ENCODE measurements at places on chromosomes 5 and 9.

GRCh38 chr9:32928912-32929311, 72.5 kb downstream of the APTX start:
- no peak for DNase-seq

GRCh38 chr5:29995154-29995553, 1198.3 kb upstream of the CDH6 start:
- DNase-seq = no peak

GRCh38 chr9:107735821-107736220, 246.3 kb upstream of the KLF4 start:
- DNase-seq = no peak

DNA sequence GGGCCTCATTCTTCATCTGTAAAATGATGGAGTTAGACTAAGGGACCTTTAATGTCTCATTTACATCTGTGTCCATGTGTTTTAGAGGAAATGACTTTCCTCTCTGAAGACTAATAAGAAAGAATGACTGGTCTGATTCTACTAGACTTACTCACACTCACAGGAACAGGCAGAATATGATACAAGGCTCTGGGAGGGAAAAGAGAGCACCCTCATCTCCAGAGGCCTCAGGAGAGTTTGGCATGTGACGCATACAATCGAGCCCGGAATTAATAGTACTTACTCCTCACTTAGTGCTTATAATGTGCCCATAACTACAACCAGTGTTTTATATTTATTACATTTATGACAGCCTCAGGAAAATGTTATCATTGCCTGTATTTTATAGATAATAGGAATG, 608.7 kb downstream of the KCTD16 start:
- no peak for DNase-seq

- DNase-seq = no peak
These were observed 222.8 kb upstream of the MSX2 start for GRCh38 chr5:174501461-174502069.

- DNase-seq = no peak
These were observed 30.8 kb downstream of the CD14 start for GRCh38 chr5:140602147-140602546.

GRCh38 chr5:73370640-73371583, 77.7 kb downstream of the FOXD1 start:
- no peak for DNase-seq

DNA sequence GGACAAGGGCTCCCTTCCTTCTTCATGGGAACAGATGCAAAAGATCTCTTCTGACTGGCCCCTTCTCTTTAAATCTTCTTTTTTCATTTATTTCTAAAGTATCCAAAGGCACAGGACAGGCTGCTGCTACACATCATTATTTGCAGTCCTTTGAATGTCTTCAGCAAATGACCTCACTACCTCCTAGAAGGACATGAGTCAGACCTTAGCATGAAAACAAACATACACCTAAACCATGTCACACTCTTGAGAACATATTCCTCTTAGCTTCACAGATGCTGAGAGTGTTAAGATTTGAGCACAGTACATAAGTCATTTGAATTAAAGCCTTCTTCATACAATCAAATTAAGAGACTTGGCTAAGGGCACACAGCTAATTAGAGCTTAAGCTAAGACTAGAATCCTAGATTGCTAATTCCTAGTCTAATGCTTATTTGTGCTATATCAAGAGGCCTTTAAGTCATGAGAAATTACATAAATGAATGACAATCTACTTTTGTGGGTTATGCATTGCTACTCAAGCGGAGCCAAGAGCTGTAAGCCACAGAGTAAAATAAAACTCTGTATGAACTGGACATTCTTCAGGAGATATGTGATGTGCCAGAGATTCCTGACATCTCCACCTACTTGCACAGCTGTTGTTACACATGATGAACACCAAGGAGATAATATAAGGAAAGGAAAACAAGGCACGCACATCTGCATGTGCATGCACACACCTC, 109.1 kb upstream of the PTGER4 start:
- DNase-seq = no peak

- no peak for DNase-seq
These were observed 918.6 kb upstream of the DMAC1 start for GRCh38 chr9:8718121-8718725.

- DNase-seq = no peak
These were observed 36.7 kb upstream of the CTNNA1 start for GRCh38 chr5:138716456-138716924.

DNA sequence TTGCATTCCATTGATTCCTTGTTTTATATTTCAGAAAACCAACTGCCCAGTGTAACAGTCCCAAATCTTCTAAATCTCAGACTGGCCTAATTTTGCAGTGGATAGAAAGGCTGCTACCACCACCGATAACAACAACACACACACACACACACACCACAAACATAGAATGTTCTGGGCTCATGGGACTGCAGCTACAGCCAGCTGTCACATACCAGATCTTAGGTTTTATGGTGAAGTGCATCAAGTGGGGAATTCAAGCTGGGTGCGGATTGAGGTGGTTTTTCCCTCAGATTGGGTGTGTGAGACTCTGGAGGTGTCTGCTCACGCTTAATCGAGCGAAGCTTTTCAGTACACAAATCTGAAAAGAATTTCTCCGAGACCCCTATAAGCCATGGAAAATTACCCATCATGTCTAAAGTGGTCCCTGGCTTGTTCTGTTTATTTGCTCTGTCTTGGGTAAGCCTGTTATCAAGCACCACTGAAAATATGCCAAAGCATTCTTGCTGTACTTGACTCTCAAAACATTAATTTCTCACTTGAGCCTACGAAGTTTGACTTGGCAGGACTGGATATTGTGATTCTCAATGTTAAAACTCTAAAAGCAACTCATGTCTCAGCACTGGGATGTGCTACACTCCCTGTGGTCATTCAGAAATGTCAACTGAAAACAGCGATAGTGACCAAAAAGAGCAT, 71.1 kb downstream of the ALDH7A1 start:
- no peak for DNase-seq

GRCh38 chr5:15936505-15937245, 242.9 kb downstream of the MARCHF11 start:
- DNase-seq = no peak

- no peak for DNase-seq
These were observed 12.4 kb upstream of the MAML1 start for GRCh38 chr5:179720222-179720621.

DNA sequence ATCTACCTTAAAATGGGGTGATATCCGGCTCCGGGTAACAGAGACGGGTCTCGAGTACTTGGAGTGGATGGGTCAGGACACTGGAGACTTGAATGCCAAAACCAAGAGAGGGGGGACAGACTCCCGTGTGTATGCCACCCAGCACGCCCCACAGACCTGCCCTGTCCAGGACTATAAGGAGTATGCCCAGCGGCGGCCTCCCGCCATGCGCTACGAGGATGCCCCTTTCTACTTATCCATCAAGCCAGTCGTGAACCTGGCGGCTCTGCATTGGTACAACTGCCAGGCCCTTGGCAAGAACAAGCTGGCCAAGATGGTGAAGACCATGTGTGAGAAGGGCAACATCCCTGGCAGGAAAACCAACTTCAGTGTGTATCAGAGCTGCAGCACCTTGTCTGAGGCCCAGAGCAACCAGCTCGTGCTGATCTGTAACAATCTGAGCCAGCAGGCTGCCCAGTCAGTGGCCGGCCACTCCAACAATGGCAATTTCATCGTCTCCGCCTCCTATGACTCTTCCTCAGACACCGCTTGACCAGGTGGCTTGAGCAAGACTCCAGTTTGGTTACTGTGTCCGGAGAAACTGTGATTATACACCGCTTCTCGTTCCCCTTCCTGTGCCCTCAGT, 99.4 kb downstream of the INIP start:
- DNase-seq = no peak

- DNase-seq = no peak
These were observed 59.5 kb upstream of the TMEM215 start for GRCh38 chr9:32723789-32724325.

DNA sequence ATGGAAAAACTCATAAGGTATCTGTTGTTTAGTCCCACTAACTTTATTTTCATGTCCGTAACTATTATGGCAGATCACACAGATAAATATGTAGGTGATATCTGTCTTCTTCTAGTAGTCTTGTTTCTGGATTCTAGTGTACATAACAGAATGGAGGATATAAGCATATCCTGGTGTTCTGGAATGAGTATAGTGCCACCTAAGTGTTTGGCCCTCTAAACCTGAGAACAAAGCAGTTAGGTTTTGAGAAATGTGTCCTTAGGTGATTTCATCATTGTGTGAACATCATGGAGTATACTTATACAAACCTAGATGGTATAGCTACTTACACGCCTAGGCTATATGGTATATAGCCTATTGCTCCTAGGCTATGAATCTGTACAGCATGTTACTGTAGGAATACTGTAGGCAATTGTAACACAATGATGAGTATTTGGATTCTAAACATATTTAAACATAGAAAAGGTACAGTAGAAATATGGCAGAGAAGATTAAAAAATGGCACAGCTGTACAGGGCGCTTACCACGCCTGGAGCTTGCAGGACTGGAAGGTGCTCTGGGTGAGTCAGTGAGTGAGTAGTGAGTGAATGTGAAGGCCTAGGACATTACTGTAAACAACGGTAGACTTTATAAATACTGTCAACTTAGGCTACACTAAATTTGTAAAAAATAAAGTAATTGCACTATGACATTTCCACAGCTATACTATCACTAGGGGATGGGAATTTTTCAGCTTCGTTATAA, 150.3 kb upstream of the SLC24A2 start:
- DNase-seq = no peak

- DNase-seq = no peak
These were observed 597.0 kb downstream of the EBF1 start for GRCh38 chr5:158502686-158503085.

DNA sequence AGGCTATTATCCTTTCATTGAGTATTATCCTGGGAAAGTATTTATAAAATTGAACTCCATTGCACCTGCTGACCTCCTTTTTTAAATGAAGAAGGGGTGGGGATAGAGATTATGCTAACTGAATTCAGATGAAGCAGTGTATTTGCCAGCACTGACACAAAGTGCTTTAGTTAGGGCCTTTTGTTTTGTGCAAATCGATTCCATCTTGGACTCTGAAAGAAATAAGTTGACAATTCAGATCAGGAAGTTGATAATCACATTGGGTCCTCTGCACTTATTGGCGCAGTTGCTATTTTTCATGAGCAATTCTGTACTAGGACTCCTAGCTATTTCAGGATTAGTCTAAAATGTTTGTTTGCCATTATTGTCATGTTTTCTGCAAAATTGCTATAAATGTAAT, 101.6 kb upstream of the FSD1L start:
- DNase-seq = no peak

DNA sequence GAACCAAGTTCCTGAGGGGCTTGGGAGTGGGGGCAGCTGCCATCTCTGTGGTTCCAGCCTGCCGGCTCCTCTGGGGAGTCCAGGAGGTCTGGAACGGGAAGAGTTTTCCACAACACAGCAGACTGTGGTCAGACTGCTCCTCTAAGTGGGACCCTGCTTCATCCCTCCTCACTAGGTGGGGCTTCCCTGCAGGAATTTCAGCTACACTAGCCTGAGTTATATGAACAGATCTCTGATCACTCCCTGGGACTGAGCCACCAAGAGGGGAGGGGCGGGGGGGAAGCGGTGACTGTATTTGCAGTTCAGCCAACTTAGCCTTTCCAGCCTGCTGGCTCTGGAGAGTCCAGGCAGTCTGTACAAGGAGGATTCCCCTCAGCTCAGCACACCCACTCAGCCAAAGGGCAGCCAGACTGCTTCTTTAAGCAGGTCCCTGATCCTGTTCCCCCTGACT, 19.4 kb downstream of the DTWD2 start:
- no peak for DNase-seq

GRCh38 chr5:59317774-59318205, 575.7 kb downstream of the PDE4D start:
- no peak for DNase-seq

DNA sequence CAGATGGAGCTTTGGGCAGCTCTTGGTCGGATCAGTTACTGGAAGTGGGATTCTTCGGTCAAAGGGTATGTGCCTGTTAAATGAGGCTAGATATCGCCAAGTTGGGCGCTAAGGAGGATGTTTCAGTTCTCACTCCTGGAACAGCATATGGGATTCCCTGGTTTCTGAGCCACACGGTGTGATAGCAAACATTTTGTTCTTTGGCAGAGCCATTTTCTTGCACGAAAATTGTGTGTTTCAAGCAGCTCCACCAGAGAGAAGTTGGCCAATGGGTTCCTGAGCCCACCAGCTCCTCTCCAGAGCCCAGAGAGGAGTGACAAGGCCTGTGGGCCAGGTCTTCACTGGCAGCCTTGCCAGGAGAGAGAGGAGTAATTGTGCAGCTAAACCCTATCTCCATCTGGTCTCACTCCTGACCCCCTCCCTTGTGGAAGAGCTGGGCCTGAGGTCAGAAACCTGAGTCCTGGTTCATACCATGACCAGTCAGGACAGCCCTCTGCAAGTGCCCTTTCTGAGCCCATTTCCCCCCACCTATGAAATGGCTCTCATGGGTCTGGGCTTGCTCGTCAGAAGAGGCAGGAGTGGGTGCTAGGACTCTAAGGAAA, 10.7 kb upstream of the SLC6A7 start:
- DNase-seq = no peak

- DNase-seq = no peak
These were observed 194.6 kb downstream of the MEF2C start for GRCh38 chr5:88688156-88688983.

- DNase-seq = no peak
These were observed 22.3 kb upstream of the HMCN2 start for GRCh38 chr9:130243015-130243881.

DNA sequence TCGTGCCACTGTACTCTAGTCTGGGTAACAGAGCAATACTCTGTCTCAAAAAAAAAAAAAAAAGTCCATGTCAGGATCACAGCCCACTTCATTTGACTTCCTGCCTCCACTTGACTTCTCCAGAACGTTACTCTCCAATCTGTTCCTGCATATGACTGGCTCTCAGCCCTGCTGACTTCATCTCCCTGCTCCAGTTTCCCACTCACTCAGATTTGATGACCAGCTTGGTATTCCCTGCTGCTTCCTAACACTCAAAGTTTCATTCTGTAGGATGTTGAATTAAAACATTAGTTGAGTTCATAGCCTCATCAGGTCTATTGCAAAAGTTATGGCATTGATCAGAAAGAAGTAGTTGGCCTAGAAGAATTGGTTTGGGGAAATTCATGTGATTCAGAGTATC, 52.3 kb downstream of the UGCG start:
- DNase-seq = no peak

- no peak for DNase-seq
These were observed 127.6 kb upstream of the SLC1A3 start for GRCh38 chr5:36478646-36479317.

DNA sequence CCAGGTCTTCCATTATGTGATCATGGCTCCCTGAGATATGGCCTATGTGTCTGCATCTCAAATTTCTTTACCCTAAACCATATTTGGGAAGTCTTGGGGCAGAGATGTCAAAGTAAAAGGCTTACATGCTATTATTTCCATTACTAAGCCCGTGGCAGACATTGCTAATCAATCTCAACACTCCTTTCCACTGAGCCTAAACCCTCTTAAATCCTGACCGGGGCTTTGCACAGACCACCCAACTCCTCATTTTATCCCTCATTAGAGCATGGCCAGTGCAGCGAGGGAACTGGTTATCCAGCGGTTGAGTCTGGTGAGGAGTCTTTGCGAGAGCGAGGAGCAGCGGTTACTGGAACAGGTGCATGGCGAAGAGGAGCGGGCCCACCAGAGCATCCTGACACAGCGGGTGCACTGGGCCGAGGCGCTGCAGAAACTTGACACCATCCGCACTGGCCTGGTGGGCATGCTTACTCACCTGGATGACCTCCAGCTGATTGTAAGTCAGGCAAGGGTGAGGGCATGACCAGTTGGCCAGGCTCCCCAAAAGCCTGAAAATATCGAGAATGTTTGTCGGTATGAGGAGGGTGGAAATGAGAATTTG, 11.0 kb downstream of the BSPRY start:
- no peak for DNase-seq
